ENCODE measurements at places on chromosomes 6 and 20.

DNA sequence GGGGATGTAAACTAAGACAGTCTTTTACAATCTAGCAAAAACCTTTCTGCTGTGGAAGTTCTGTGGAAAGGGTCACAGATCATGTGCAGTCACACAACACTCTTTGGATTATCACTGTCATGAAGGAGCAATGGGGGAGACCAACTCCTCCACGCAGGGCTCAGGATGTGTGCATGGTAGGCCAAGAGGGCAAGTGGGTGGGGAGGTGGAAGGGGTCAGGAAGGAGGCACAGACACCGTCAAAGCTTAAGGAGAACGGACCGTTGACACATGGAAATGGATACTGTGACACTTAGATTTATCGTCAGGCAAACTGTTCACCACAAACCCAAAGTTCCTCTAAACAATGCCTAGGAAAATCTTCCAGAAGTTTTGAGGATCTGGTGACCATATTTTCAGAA lies 215.8 kb downstream of the PAX1 start:
- DNase-seq = no peak

GRCh38 chr6:170025935-170026750 lies 264.7 kb downstream of the DLL1 start:
- DNase-seq = no peak

- DNase-seq = no peak
These were observed 37.5 kb downstream of the LAMA4 start for GRCh38 chr6:112216662-112217551.

GRCh38 chr6:110471726-110472365 lies 4.6 kb downstream of the SLC22A16 start:
- DNase-seq = no peak

GRCh38 chr6:169253337-169254238 lies at the start of gene THBS2:
Gene THBS2, minus strand, starts transcription at chr6:169253846. Its CDS starts 3,062 bp downstream, at chr6:169250784.
- no peak for DNase-seq

- DNase-seq = no peak
These were observed 324.2 kb upstream of the HSF2 start for GRCh38 chr6:122075084-122075838.

DNA sequence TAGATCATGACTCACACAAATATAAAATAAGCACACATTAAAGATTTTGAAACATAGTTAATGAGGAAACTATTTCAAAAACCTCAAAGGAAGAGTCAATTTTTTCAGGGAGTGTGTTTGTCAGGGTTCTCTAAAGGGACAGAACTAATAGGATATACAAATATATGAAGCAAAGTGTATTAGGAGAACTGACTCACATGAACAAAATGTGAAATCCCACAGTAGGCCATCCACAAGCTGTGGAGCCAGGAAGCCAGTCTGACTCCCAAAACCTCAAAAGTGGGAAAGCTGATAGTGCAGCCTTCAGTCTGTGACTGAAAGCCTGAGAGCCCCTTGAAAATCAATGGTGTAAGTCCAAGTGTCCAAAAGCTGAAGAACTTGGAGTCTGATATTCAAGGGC lies 898.0 kb upstream of the EYS start:
- DNase-seq = no peak

DNA sequence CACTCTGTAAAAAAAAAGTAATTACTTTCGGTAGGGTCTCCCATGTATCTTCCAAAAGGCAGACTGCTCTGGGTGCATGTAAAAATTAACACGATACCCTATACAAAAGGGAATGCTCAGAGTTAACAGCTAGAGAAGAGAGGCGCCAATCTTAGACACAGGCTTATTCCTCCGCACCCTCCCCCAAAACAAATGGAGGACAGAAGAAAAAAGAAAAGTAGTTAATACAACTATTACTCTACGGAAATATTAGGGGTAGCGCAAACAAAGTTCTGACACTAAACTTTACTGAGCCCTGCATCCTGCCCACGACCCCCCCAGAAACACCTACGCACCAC lies 331 bp upstream of the UFL1 start:
- no peak for DNase-seq

GRCh38 chr6:67896476-67896875 lies 738.6 kb upstream of the ADGRB3 start:
- DNase-seq = no peak

Measured in HepG2 (cell line).